CD4-positive, alpha-beta T cell (primary cell): ENCODE measurements at places on chromosomes 3 and 15.

- no peaks in the 10 kb centered on the region for H3K4me1 ChIP-seq
- no peak overlapping the region for H3K27ac ChIP-seq
- H3K27me3 ChIP-seq, result no peaks in the 10 kb centered on the region
- no peak for DNase-seq
Measured at GRCh38 chr3:151356794-151357462, 27.6 kb upstream of the P2RY13 start.

GRCh38 chr3:145843561-145843960 lies 317.4 kb downstream of the PLOD2 start:
- H3K27ac ChIP-seq, result no peak overlapping the region
- no peak for DNase-seq
- H3K27me3 ChIP-seq, result no peaks in the 10 kb centered on the region
- no peaks in the 10 kb centered on the region for H3K4me1 ChIP-seq

GRCh38 chr3:44661189-44661588 lies 12.7 kb downstream of the ZNF35 start:
- H3K4me1 ChIP-seq, result no peaks in the 10 kb centered on the region
- DNase-seq, result no peak
- H3K27ac ChIP-seq, result no peak overlapping the region
- H3K4me3 ChIP-seq, result no peak overlapping the region
- peaks cover 19% of the 10 kb centered on the region for H3K36me3 ChIP-seq

DNA sequence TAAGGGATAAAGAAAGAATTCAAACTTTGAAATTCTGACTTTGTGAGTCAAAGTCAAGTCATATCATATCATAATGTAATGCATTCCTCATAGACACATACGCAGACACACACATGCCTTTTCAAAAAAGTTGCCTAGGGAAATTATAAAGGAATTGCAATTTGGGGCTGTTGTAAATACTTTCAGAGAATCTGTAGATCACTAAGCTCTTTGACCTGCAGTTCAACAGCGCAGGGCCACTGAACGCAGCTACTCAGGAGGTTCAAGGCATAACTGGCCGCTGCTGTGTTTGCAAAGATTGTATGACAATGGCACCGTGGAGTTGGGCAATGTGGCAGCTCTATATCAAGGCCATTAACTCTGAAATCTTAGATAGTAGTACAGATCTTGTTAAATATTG lies 188.4 kb upstream of the THRB start:
- no peaks in the 10 kb centered on the region for H3K36me3 ChIP-seq
- DNase-seq, result no peak
- H3K27ac ChIP-seq, result no peak overlapping the region
- H3K4me1 ChIP-seq, result no peaks in the 10 kb centered on the region
- H3K27me3 ChIP-seq, result no peaks in the 10 kb centered on the region

- no peak overlapping the region for H3K27ac ChIP-seq
- H3K27me3 ChIP-seq, result no peaks in the 10 kb centered on the region
- no peak for DNase-seq
- H3K4me3 ChIP-seq, result no peak overlapping the region
- H3K36me3 ChIP-seq, result no peaks in the 10 kb centered on the region
Measured at GRCh38 chr3:194177141-194177540, 41.2 kb downstream of the HES1 start.

DNA sequence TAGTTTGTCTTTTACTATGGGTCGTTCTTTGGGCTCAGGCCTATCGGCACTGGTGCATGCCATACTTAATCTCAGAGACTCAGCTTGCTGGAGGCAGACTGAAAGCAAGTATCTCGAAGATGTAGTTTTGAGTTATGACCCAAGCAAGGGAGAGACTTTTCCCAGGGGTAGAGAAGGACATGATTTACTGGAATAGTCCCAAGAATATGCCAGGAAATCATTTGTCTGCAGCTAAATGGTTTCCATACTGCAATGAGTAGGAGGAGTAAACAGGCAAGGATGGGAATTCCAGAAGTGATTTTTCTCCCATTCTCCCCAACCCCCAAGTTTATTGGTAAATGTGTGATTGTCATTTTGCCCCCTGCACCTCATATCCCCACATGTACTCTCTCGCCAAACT lies 35.4 kb upstream of the LACTB start:
- no peaks in the 10 kb centered on the region for H3K36me3 ChIP-seq
- H3K4me3 ChIP-seq, result no peak overlapping the region
- no peak overlapping the region for H3K27ac ChIP-seq
- H3K4me1 ChIP-seq, result no peaks in the 10 kb centered on the region

DNA sequence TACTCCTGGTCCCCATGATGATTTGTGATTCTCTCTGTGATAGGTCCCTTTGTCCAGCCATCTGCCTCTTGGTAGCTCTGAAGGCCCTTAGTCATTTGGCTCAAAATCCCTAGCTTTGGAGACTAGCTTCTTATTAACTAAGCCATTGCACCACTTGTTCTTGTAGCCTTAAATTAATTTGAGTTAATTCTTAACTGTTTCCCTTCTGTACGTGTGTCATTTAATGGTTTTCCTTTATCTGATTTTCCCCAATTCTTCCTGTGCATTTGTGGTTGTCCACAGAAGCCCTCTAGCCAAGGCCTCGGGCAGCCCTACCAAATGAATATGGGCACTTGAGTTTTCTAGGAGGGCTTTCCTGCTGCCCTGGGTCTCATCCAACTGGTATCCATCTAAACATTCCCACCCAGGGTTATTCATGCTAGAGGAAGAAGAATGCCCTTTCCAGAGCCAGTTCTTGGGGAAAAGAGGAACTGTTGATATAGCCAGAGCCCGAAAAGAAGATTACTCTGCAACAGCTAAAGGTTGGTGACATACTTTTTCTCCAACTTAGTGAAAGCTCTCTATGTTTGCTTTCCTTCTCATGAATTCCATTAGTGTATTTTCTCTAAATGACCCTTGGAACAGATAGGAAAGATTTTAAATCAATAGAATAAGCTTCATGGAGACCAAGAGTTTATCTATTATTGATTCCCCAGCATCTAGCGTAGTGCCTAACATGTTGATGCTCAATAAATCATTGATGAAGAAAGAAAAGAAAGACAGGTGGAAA lies 44.2 kb upstream of the ZBTB38 start:
- H3K27me3 ChIP-seq, result no peaks in the 10 kb centered on the region
- DNase-seq, result no peak
- H3K4me3 ChIP-seq, result no peak overlapping the region
- no peaks in the 10 kb centered on the region for H3K36me3 ChIP-seq
- H3K27ac ChIP-seq, result no peak overlapping the region

DNA sequence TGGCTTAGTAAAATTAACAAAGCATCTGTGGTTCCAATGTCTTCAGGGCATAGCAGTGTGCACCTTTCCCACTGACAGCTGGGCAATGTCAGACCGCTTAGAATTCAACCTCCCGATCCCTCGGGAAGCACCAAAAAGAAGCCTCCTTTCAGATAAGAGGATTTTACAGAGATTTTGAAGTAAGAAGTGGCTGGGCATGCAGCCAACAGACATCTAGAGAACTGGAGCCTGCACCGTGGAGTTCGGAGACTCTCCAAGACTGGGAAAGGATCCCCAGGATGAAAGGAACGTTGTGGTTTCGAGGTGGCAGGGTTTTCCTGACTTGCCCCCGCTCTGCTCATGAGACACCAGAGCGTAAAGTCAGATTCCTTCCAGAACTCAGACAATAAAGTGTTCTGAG lies 5.3 kb downstream of the FAM174B start:
- peaks cover 3% of the 10 kb centered on the region for H3K4me1 ChIP-seq
- H3K4me3 ChIP-seq, result no peak overlapping the region
- H3K36me3 ChIP-seq, result no peaks in the 10 kb centered on the region
- no peak overlapping the region for H3K27ac ChIP-seq
- H3K27me3 ChIP-seq, result peaks cover 7% of the 10 kb centered on the region
- no peak for DNase-seq

GRCh38 chr3:46935168-46935858 lies 41.2 kb downstream of the CCDC12 start:
- no peak overlapping the region for H3K27ac ChIP-seq
- peaks cover 54% of the 10 kb centered on the region for H3K36me3 ChIP-seq
- no peaks in the 10 kb centered on the region for H3K27me3 ChIP-seq
- no peak overlapping the region for H3K4me3 ChIP-seq

GRCh38 chr15:48972750-48973503 lies 9.2 kb upstream of the SHC4 start:
- no peak overlapping the region for H3K27ac ChIP-seq
- peaks cover 8% of the 10 kb centered on the region for H3K27me3 ChIP-seq
- no peak overlapping the region for H3K4me3 ChIP-seq
- no peaks in the 10 kb centered on the region for H3K36me3 ChIP-seq
- DNase-seq, result no peak

GRCh38 chr3:134809427-134810051 lies 14.5 kb downstream of the EPHB1 start:
- H3K4me1 ChIP-seq, result no peaks in the 10 kb centered on the region
- no peaks in the 10 kb centered on the region for H3K27me3 ChIP-seq
- no peaks in the 10 kb centered on the region for H3K36me3 ChIP-seq
- DNase-seq, result no peak
- no peak overlapping the region for H3K4me3 ChIP-seq
- no peak overlapping the region for H3K27ac ChIP-seq

GRCh38 chr3:10702961-10703740 lies 112.9 kb upstream of the SLC6A11 start:
- H3K27ac ChIP-seq, result no peak overlapping the region
- H3K36me3 ChIP-seq, result no peaks in the 10 kb centered on the region
- peaks cover 6% of the 10 kb centered on the region for H3K4me1 ChIP-seq

DNA sequence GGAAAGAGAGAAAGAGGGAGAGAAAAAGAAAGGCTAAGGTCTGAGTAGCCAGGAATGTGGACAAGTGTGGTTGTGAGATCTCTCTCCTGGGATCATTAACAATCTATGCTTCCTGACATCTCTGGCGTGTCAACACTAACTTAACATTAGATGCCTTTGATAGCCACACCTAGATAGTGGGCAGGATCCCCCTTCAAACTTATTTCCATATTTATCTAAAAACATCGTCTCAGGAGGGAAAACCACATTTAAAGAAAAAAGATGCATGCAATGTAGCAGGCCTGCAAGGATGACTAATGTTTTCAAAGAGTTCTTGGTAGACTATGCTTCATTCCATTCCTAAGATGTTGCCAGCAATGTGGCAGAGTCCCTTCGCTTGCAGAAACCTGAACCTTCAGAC lies 80.9 kb downstream of the MLH1 start:
- no peaks in the 10 kb centered on the region for H3K4me1 ChIP-seq
- H3K4me3 ChIP-seq, result no peak overlapping the region
- H3K36me3 ChIP-seq, result peaks cover 17% of the 10 kb centered on the region

DNA sequence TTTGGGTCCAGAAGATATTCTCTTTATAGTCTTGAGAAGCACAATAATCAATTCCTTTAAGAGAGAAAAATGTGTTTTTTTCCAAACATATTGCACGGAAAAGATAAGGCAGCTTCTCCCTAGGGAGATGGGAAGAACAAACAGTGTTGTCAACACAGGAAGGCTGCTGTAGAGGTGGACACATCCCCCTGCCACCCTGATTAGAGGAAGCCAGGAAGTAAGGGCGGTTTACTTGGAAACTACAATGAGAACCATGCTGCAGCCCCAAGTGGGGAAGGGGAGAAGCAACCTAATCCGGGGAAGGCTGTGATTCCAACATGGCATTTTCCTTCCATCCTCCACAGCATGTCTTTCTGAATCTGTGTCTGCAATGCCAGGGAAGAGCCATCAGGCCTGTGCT lies 256.9 kb upstream of the TGFBR2 start:
- peaks cover 28% of the 10 kb centered on the region for H3K4me1 ChIP-seq
- no peak overlapping the region for H3K27ac ChIP-seq
- no peaks in the 10 kb centered on the region for H3K36me3 ChIP-seq
- no peak for DNase-seq

DNA sequence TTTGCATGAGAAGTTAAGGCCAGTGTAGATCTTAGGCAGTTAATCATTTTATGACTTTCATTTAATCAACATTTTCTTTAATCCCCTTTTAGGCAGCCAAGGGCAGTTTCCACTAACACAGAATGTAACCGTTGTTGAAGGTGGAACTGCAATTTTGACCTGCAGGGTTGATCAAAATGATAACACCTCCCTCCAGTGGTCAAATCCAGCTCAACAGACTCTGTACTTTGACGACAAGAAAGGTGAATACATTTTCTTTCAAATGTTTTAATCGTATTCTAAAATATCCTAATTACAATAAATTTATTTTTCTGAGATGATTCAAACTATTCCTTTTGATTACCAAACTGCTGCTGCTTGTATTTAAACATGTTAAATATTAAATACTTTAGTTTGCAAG lies 843.2 kb downstream of the CADM2 start:
- H3K27ac ChIP-seq, result no peak overlapping the region
- no peak for DNase-seq
- H3K4me1 ChIP-seq, result no peaks in the 10 kb centered on the region
- H3K27me3 ChIP-seq, result no peaks in the 10 kb centered on the region
- no peak overlapping the region for H3K4me3 ChIP-seq

GRCh38 chr3:195558602-195559001 lies 15.5 kb upstream of the PPP1R2 start:
- no peak overlapping the region for H3K27ac ChIP-seq
- no peak overlapping the region for H3K4me3 ChIP-seq
- H3K36me3 ChIP-seq, result no peaks in the 10 kb centered on the region
- peak; percentile 74 for DNase-seq
- H3K4me1 ChIP-seq, result peaks cover 28% of the 10 kb centered on the region

DNA sequence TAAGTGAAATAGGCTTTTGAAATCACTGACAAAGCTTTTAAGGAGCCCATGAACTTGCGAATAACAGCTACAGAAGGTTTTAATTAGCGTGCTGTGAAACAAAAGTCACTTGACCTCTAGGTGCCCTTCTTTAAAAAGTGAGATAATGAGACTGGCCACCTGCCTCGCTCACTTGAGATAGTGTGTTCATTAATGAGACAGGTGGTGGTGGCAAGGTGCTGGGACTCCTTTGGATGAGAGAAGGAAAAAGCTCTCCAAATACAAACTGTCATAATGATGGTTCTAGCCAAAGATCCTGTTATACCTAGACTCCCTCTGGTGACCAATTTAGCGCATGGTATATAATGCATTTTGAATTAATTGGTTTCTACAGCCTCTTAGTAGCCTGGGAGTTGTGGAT lies 22.7 kb upstream of the IREB2 start:
- no peak overlapping the region for H3K27ac ChIP-seq
- no peak for DNase-seq
- H3K36me3 ChIP-seq, result no peaks in the 10 kb centered on the region
- no peak overlapping the region for H3K4me3 ChIP-seq
- H3K27me3 ChIP-seq, result peaks cover 2% of the 10 kb centered on the region

- peak; percentile 42 for DNase-seq
- H3K27ac ChIP-seq, result peak overlapping the region; percentile 86
- peaks cover 82% of the 10 kb centered on the region for H3K36me3 ChIP-seq
- H3K4me3 ChIP-seq, result peak overlapping the region; percentile 87
- no peaks in the 10 kb centered on the region for H3K27me3 ChIP-seq
Measured at GRCh38 chr3:50606596-50606995, 5.0 kb downstream of the CISH start.

- no peak overlapping the region for H3K4me3 ChIP-seq
- DNase-seq, result peak; percentile 24
- no peaks in the 10 kb centered on the region for H3K4me1 ChIP-seq
- peaks cover 71% of the 10 kb centered on the region for H3K36me3 ChIP-seq
- H3K27me3 ChIP-seq, result no peaks in the 10 kb centered on the region
Measured at GRCh38 chr15:34241376-34242330, 16.8 kb downstream of the EMC4 start.

- DNase-seq, result no peak
- H3K27me3 ChIP-seq, result no peaks in the 10 kb centered on the region
- no peaks in the 10 kb centered on the region for H3K36me3 ChIP-seq
- H3K4me1 ChIP-seq, result no peaks in the 10 kb centered on the region
- H3K27ac ChIP-seq, result no peak overlapping the region
- H3K4me3 ChIP-seq, result no peak overlapping the region
Measured at GRCh38 chr15:53272116-53272515, 482.0 kb upstream of the ONECUT1 start.

GRCh38 chr3:126137490-126138130 lies 42.8 kb downstream of the ALDH1L1 start:
- no peak overlapping the region for H3K4me3 ChIP-seq
- H3K27ac ChIP-seq, result no peak overlapping the region
- H3K36me3 ChIP-seq, result no peaks in the 10 kb centered on the region
